ENCODE measurements at places on chromosomes 1 and 21. TPM values are rescaled to one million over a fixed set of nuclear protein-coding genes. Genes with fewer than 3 reads are reported as not detected.

Gene SV2A
- 1.7 TPM for total RNA-seq

Gene CYP4X1
- 6.8 TPM for total RNA-seq

GRCh38 chr1:93591676-93592550 lies 89.7 kb downstream of the BCAR3 start:
- DNase-seq = peak; percentile 74

GRCh38 chr1:112594208-112594876 lies 24.6 kb downstream of the ST7L start:
- no peak for DNase-seq

DNA sequence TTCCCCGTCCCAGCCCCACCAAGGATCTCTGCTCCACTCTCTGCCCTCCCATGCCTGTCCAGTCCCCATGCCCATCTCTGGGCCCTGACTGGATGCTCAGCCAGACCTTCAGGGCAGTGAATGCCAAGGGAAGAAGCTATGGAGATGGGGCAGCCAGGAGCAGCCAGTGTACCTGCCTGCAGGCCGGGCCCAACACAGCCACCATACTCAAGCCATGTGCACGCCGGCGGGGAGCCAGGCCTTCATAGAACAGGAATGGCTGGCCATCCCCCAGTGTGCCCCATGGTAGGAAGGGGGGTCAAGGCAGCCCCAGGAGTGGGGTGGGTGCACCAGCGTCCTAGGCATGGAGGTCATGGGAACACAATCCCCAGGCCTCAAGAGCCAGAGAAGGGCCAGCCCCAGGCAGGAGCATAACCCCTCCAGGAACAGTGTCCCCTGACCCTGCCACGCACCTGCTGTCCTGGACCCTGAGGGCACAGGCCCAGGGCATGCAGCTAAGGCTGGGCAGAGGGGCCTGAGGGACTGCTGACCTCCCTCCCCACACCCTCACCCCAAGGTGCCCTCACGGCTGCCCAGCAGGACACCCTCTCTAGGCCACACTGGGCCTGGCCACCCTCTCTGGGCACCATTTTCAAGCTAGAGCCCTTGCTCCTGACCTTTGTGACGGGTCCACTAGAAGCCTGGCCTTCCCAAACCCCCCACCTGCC lies 20.3 kb upstream of the ARF1 start:
- peak; percentile 61 for DNase-seq

- DNase-seq = no peak
Observed at GRCh38 chr21:40120940-40121575, 253.8 kb downstream of the PCP4 start.

GRCh38 chr1:199875856-199876255 lies 151.7 kb upstream of the NR5A2 start:
- no peak for DNase-seq

DNA sequence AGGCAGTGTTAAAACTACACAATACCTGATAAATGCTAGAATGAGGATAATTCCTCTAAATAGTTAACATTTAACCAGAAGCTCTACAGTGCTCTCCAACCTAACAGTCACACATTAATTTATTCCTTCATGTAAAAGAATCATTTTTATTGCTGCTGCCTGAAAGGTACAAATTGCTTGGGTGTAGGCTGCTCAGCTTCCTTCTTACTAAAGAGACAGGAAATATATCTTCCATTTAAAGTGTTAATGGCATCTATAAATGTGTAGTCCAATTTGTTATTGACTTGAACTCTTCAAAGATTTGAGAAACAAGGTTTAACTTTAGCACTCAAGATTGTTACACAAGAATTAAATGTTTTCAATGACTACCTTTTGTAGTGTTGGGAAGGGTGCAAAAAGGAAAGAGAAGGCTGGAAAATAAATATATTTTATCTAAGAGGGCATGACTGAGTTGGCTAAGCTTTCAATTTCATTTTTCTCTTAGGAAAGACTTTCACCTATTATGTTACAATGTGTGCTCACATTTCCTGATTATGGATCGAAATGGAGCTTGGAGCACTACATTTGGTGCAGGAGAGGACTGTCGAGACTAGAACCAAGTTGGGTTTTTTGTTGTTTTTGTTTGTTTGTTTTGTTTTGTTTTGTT lies 105.5 kb upstream of the CACYBP start:
- no peak for DNase-seq

DNA sequence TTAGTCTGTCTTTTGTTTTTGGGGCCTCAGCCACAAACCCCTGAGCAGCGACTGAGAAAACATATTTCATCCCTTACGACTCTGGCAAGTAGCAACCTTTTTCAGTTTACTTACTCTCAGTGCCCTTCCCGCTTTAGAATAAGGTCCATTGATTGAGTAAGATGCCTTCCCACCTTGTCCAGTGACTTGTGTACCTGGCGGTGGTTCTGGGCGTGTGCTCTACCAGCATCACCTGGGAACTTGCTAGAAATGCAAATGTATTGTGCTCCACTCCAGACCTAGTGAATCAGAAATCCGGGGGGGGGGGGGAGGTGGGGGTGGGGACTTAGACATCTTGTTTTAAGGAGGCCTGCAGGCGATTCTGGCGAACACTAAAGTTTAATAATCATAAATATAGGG lies 72.1 kb downstream of the S1PR1 start:
- no peak for DNase-seq

DNA sequence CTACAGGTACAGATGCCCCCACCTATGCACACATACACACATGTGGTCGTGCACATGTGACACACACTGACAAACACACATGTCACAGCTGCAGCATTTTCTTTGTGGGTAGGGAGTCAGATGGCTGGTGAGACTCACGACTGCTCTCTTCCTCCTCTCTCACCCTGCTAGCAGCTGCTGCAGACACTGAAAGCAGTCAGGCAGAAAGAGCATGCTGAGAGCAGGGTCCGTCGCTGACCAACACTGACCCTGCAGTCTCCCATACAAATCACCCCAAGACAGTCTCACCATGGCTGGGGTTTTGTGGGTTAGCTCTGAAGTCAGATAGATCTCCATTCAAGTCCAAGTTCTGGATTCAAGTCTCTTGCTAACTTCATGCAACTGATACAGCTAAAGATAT lies 188.3 kb downstream of the ASTN1 start:
- no peak for DNase-seq

Data from upper lobe of right lung (tissue), 1 donor.